CD4-positive, alpha-beta T cell treated with Interleukin-2 at 100 ng/mL for 4 hours (primary cell): ENCODE measurements at places on chromosomes 16 and 17.

DNA sequence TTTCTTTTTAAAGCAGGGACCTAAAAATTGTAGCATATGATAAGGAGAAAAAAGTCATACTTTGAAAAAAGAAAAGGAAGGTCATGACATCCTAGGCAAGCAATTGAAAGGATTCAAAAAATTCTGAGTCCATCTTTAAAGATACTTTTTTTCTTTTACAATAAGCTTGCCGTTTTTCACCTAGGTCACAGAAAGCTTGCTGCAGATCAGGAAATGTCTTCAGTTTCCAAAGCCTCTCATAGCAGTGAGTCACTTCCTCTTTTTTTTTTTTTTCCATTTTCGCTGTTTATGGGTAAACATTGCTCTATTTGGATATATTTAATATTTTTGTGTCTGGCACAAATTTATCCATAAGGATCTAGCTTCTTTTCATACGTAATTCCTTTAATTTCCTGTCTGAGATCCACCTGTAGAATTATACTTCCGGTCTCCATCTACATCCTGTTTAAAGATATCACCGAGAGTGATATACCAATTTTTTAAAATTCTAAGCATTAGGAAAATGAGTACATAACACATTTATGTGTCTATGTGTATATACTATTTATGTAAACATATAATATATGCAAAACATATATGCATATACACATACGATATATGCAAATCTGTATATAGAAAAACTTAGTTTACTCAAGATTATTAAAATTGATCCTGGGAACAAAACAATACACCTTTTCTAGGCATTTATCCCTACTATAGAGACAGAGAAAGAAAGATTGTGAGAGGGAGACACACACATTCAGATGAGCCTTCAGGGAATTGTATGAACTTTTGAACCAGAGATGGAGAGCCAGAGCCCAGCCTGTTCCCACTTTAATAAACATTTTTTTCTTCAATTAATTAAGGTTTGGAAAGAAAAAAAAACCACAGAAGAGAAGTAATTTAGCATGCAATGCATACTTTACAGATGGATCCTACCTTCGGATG lies 134.4 kb downstream of the SKAP1 start:
- peak; percentile 42 for DNase-seq

DNA sequence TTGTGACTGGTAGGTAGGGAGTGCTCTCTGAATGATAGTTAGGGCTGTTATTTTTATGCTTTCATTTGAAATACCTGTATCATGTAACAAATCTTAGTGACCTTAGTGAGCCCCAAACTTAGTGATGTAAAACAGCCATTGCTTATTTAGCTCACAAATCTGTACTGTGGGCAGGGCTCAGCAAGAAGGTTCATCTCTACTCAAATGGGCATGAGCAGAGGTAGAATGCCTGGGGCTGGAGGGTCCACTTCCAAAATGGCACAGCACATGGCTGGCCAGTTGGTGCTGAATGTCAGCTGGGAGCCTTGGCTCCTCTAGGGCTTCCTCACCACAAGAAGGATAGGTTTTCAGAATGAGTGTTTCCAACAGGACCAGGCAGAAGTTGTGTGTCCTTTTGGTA lies 49.3 kb upstream of the FOXF1 start:
- DNase-seq: no peak

- DNase-seq: no peak
These were observed 62.4 kb upstream of the FA2H start for GRCh38 chr16:74837056-74837455.

GRCh38 chr17:66255527-66255971 lies 26.3 kb upstream of the APOH start:
- DNase-seq: no peak

GRCh38 chr17:75654176-75654575 lies 12.8 kb downstream of the RECQL5 start:
- DNase-seq: no peak

DNA sequence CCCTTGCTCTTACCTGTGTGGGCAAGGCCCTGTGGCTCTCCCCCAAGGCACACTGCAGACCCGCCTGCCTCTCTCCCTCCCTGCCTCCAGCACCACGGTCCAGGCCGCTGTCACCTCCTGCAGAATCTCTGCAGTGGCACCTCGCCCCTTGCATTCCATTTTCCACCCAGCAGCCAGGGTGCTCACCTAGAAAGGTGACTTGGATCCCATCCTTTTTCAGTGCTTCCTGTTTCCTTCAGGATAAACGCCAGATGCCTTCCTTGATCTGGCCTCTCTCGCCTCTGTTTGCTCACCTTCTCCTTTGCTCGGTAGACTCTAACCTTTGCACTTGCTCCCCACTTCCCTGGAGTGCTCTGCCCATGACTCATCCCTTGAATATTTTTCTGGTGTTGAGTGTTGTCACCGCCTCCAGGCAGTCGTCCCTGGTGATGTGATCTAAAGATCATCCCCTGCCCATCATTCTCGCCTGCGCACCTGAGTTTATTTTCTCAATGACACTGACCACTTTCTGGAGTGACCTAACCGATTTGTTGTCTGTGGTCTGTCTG lies 79.2 kb upstream of the LGALS9 start:
- no peak for DNase-seq

DNA sequence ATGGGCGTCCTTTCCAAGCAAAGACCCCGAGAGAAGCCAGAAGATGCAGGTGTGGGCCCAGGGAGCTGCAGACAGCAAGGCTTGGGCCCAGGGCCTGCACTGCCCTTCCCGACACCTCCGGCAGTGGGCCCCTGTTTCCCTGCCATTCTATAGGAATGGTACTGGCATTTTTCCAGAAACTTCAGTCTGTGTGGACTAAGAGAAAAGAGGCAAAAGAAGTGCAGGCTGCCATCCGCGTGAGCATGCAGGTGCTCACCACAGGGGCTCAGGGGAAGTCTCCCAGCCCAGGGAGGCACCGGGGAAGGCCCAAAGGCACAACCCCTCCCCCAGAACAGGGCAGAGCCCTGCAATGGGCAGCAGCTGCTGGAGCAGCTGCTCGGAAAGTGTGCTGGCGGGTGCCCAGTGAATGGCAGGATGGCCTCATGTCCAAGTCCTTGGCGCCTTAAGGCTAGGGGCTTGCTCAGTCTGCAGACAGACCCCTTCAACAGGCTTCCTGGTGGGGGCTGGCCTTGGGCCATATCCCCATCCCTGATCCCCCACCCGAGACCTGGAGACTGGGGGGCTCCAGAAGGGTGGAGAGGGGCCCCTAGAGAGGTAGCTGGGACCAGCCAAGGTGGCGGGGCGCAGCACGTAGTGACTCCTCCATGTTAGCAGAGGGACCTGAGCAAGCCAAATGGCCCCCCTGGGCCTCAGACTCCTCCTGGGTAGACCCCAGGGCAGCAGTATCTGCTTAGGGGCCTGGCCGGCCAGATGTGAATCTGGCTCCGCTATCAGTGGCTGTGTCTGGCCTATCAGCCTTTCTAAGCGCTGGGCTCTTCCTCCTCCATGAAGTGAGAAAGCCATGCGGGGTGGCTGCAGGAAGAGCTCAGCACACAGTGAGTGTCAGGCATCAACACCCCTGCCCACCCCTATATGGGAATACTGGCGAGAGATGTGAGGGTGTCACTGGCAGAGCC lies 6.7 kb upstream of the TPPP3 start:
- DNase-seq: no peak

- DNase-seq: no peak
These were observed 16.1 kb downstream of the PLK1 start for GRCh38 chr16:23694644-23695373.

DNA sequence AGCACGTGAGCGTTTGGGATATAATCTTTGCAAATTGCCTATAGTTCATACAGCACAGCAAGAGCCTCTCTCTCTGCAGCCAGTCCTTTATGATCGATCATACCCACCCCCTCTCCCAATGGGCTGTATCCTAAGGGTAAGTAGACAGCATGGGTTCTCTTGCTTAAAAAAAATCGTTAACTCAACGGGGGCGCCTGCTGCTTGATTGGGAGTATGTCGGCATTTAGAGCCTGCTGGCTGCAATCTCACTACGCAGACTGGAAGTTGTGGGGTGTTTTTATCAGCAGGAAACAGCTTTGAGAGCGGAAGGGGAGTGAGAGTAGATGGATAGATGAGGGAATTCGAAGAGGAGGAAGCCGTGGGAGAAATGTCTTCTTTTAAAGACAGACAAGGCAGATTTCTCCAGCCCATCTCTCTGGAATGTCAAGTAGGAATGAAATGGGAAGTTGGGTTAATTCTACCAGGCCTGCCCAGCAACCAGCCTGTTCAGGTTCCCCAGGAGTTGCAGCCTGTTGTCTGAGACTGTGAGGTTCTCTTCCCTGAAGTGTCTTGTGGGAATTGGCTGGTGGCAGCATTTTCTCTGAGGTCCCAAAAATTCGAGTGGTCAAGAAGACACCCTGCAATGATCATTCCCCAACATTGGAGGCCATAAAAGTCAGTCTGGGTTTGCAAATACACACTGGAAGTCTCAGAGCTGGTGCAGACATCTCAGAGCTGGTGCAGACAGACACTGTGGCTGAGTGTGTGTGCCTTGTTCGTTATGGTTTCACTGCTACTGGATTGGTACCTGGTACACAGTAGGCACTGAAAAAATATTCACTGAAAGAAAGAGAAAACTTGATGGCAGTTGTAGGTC lies 65.6 kb downstream of the PRKCB start:
- no peak for DNase-seq

DNA sequence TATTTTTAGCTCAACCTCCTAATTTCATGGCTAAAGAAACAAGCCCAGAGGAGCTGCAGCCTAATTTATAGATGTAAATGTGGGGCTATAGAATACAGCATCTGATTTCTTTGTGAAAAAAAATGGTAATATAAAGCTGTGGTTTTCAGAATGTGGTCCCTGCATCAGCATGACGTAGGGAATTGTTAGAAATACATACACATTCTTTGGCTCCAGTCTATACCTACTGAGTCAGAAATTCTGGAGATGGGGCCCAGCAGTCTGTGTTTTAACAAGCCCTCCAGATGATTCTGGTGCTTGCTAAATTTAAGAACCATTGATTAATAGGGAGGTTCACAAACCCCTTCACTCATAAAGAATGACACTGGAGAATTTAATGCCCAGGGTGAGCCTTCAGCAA lies 18.1 kb upstream of the MYH8 start:
- DNase-seq: no peak

GRCh38 chr16:11016993-11017392 lies 72.6 kb downstream of the CLEC16A start:
- peak; percentile 44 for DNase-seq

- DNase-seq: no peak
These were observed 1.7 kb downstream of the RPH3AL start for GRCh38 chr17:350706-351448.

DNA sequence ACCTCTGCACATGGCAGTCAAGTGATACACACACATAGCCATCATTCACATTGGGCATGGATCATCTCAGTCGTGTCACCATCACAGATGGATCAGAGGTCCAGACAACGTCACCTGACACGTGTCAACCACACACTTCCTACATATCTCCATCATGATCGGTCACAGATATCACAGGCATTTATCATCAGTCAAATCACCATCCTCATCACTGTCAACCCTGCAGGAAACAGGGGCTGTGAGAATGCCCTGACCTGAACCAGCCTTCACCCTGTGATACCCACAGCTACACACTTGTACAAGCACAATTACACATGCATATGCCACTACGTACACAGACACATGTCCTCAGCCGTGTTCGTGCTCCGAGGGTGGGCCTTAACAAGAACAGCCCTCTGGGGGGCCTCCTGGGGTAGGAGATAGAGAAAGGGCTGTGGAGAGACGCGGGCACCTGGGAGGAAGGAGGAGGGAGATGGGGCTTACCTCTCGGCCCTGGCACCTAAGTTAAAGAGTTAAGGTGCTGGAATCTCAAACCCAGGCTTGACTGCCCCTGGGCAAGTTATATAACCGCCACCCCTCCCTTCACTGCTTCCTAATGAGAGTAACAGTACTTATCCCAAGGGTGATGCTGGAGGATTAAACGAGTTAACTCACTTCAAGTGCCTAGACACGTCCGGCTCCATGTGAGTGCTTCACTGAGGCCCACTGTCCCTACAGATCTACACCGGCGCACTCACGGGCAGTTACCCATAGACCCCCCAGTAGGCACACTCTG lies 1.1 kb downstream of the SLC12A4 start:
- peak; percentile 31 for DNase-seq

- DNase-seq: no peak
These were observed 551.8 kb upstream of the KIF2B start for GRCh38 chr17:53270936-53271335.

GRCh38 chr16:21033704-21034103 lies 116.9 kb downstream of the DNAH3 start:
- DNase-seq: no peak

- no peak for DNase-seq
These were observed 159.1 kb upstream of the PLCG2 start for GRCh38 chr16:81620029-81620428.

DNA sequence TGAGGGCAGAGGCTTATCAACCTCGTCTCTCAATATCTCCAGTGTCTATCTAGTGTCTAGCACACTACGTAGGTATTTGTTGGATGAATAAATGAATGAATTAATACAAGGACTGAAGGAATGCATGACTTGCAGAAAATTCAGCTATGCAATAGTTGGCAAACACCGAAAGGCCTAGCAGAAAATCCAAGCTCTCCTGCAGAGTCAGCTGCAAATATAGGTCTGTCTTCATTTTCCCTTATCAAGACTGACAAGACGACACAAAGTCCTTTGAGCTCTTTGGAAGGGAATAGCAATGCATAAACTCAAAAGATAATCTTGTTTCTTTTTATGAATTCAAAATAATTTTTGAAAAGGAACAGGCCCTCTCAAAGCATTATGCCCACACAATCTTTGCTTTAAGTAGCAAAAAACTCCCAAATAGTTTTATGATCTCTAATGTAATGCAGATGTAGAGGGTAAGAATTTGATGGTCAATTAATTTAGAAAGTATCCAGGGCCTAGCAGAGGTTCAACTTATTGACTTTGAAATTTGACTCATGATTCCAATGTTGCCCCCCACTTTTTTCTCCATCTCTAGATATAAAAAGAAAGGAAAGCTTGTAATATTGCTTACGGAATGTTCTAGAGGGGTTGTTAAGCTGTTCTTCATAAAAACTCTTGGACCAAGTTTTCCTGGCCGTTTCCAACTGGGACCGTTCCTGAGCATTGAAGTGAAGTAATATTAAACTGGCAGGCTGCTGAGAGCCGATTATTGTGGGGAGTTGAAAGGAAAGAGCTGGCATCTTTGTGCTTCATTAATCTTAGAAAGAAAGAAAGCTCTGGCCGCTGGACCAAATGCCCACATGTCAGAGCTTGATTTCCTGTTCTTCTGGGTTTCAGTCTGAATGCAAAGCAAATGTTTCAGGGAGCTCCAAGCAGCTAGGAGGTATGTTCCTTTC lies 227.3 kb downstream of the HS3ST3A1 start:
- no peak for DNase-seq

- no peak for DNase-seq
These were observed 87.4 kb downstream of the RBFOX1 start for GRCh38 chr16:7420079-7420478.

GRCh38 chr17:80983545-80983944 lies 8.1 kb upstream of the CHMP6 start:
- DNase-seq: no peak
